ENCODE measurements at places on chromosomes 12 and 14.
A peak's percentile ranks its signal among the peaks of the same experiment; 100 is the strongest.

GRCh38 chr12:54529581-54529980, 19.8 kb upstream of the PDE1B start:
- no peak for DNase-seq

DNA sequence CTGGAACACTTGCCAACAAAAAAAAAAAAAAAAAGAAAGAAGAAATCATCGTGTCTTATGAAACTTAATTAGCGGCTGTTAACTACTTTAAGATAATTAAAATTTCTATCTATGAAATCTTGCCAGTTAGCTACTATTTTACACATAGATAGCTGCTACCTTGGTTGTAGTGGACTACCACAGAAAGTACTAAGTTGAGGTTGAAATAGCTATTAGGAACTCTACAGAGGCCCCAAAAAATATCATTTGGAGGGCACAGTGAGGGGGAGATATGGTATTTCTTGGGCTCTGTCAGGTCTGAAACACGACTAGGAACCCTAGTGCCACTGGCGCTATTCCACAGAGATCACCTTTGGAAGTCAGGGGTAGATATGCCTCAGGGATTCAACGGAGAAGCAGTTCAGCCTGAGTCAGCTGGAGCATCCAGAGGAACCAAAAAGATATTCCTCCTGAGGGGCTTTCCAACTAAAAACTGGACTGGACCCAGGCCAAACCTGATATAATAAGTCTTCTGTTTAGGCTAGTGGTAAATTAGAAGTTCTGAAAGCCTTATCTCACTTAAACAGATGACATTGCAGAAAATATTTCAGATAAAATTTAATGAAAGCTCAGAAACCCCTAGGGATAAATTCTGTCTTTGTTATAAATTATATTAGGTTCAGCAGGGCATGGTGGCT, 126.1 kb downstream of the EPS8 start:
- no peak for DNase-seq

GRCh38 chr12:77560714-77561113, 270.0 kb upstream of the NAV3 start:
- DNase-seq, result no peak

DNA sequence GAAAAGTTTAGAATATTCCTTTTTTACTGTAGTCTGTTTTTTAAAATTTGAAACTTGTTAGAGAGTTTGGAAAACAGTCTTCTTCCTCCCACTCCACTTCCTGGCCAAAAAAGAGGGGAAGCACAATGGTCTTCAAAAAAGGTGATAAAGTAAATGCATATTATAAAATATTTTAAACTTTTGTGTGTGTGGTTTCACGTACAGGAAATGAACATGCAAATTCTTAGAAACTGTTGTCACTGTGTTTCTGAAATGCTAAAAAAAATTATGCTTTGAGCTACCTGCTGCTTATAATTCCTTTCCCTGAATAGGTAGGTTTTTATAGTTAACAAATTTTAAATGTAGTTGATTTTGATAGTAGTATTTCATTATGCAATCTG, 2.9 kb downstream of the FGFR1OP2 start:
- DNase-seq, result no peak

GRCh38 chr12:16437926-16438325, 90.5 kb downstream of the MGST1 start:
- no peak for DNase-seq

- no peak for DNase-seq
These were observed 51.1 kb downstream of the CCDC60 start for GRCh38 chr12:119385659-119386058.

DNA sequence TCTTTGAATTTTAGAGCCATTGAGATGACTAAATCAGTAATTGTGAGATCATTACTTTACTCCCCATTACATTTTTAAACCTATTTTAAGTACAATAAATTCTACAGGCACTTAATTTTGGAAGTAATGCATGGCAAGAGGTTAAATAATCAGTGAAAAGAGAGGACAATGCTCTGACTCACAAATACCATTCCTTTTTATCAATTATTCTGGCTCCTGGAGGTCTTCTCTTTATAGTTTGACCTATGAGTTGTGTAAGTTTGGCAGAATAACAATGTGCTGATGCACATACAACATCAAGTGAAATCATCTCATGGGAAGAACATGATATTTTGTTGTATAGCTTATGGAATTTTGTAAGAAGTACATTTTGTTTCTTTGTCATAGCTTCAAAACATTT, 166.7 kb downstream of the TMTC3 start:
- DNase-seq, result no peak

DNA sequence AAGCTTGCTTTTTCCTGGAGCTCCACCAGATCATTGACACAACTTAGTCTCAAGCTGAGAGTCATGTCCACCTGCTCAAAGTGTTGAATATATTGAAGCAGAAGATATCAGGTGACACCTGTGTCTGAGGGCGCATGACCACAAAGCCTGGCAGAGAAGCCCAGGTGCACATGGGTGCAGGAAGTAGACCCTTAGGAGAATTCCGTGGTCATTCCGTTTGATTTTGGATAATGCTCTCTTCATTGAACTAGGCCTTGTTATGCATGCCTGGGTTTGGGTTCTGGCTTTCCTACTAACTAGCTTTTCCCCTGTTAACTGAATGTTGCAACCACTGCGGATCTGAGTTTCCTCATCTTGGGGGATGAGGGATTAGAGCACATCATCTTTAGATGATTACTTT, 7.1 kb downstream of the ARHGDIB start:
- peak; percentile 30 for DNase-seq

- DNase-seq, result no peak
These were observed 234.0 kb downstream of the SYT1 start for GRCh38 chr12:79098530-79098929.

DNA sequence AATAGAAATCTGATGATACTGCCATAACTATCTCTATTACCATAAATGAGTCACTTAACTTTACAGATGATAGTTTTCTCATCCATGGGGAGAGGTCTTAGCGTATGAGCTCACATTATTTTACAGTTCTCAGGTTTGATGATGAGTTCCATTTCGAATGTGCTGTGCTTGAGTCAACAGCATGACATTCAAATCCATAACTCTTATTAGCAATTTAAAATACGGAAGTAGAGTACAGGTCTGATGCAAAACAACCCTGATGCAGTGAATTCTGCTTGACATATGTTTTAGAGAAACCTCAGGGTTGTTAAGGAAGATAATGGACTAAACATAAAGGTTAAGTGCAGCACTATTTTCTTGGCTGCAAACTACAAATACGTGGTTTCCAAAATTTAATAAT, 30.0 kb downstream of the C14orf39 start:
- no peak for DNase-seq

DNA sequence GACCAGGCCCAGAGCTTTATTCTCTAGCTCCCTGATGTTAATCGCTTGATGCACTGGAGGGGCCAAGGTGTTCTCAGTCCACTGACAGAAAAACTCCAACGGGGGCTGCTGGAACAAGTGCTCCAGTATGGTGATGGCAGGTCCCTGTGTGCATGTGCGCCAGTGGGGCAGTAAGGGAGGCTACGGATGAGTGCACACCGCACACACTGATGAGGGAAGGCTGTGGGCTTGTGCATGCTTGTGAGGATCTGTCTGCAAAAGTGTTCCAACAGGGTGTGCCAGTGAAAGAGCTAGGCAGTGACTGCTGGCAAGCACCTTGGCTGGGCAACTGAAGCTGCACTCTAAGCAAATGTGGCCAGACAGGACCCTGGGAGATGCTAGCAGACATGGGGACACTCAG, 229.7 kb upstream of the FOXG1 start:
- no peak for DNase-seq

DNA sequence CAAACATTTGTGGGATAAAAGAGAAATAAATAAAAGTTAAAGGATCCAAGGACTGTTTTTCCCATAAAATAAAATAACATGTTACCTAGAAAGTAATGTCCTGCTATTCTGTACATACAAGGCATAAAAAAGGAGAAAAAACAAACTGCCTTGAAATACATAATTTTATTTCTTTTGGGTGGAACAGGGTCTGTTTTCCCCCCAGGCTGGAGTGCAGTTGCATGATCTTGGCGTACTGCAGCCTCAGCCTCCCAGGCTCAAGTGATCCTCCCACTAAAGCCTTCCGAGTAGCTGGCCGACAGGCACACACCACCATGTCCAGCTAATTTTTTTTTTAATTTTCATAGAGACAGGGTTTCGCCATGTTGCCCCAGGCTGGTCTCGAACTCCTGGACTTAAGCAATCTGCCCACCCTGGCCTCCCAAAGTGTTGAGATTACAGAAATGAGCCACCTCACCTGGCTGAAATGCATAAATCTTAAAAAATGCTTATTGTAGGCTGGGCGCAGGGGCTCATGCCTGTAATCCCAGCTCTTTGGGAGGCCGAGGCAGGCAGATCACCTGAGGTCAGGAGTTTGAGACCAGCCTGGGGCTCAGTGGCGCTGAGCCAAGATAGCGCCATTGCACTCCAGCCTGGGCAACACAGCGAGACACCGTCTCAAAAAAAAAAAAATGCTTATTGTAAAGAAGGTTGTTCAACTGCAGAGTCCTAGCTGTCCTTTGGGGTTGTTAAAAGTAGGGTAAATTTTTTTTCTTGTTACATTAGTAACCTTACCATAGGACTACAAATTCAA, 4.1 kb upstream of the TUBA1C start:
- DNase-seq, result no peak

DNA sequence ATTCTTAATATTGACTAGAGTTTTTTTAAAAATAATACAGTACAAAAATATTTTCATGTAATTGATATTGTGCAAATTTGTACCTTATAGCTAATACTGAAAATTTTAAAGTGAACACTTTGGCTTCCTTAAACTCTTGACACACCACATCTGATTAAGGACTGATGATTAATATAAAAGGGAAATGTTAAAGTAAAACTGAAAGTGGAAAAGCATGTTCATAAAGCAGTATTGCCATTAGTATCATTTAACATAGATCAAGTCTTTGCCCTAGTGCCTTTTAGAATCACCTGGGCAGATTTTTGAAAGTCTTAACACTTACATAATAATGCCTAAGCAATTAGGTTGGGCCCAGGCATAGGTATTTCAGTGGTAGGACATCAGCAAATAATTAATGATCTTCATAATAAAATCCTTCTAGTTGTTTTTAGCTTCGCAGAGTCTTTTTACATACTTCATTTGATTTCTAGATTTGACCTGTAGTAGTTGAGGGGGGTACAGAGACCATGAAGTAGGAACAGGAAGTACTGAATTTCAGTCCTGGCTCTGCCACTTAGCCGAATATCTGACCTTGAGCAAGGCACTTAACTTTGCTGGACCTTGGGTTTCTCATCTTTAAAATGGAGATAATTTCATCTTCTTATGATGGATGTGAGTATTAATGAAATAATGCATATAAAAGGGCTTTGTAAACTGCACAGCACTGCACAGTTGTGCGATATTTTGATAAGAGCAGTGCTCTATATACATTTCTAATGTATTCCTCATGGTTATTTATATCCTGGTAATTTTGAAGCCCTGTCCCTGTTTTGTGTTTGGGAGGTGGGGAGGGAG, 43.7 kb downstream of the MARK3 start:
- no peak for DNase-seq

GRCh38 chr14:78764645-78765044, 594.5 kb downstream of the NRXN3 start:
- no peak for DNase-seq

GRCh38 chr14:102362545-102363181, at the start of the genes CINP and TECPR2:
Gene CINP (minus strand): TSS chr14:102362890. CDS start chr14:102362851, 39 bp downstream.
Gene TECPR2 (plus strand): TSS chr14:102362941. CDS start chr14:102376722, 13,781 bp downstream.
- peak; percentile 99 for DNase-seq

- DNase-seq, result no peak
These were observed 18.0 kb upstream of the APPL2 start for GRCh38 chr12:105253866-105254513.

GRCh38 chr12:62128175-62128975, 131.8 kb upstream of the USP15 start:
- DNase-seq, result no peak

DNA sequence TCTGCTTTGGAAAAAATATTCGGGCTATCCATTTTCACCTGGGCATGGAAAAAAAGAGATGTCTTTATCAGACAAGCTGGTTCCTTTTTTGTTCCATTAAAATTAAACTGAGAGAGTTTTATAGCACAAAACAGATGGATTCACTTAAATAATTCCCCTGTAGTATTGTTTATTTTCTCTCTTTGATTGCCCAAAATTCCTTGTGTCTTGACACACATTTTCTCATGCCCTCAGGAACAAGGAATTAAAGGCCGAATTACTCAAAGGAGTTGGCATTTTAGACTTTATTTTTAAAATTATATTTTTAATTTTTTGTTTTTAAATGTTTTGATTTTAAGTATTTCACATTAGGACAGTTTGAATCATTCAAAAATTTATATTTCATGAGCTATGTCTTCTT, 69.6 kb upstream of the SLCO1C1 start:
- no peak for DNase-seq

GRCh38 chr12:95614390-95614982, 63.2 kb upstream of the USP44 start:
- DNase-seq, result no peak

DNA sequence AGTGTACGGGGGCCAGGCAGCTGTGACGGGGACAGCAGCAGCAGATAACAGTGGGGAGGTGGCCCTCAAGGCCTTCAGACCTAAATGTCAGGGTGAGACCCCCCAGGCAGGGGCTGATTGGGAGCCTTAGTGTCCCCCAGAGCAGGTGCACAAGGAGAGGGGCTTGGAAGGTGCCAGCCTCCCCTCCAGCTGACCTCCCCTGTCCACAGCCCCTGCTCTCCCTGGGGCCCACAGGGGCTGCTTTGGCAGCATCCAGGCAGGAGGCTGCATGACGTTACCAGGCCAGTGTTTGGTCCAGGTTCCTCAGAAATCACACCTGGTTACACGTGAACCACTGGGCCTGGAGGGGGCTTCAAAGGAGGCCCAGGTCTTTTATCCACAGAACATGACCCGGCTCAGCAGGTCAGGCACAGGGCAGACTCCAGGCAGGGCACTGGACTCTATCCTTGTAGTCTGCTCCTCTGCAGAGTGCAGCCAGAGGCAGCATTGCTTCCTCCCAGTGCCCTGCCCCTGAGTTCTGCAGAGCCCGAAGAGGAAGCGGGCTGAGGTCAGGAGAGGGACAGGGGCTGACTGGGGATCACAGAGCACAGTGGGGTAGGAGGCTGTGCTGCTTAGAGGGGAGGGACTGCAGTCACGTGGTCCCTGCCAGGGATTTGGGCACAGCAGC, 2.6 kb upstream of the TRMT61A start:
- DNase-seq, result peak; percentile 50

DNA sequence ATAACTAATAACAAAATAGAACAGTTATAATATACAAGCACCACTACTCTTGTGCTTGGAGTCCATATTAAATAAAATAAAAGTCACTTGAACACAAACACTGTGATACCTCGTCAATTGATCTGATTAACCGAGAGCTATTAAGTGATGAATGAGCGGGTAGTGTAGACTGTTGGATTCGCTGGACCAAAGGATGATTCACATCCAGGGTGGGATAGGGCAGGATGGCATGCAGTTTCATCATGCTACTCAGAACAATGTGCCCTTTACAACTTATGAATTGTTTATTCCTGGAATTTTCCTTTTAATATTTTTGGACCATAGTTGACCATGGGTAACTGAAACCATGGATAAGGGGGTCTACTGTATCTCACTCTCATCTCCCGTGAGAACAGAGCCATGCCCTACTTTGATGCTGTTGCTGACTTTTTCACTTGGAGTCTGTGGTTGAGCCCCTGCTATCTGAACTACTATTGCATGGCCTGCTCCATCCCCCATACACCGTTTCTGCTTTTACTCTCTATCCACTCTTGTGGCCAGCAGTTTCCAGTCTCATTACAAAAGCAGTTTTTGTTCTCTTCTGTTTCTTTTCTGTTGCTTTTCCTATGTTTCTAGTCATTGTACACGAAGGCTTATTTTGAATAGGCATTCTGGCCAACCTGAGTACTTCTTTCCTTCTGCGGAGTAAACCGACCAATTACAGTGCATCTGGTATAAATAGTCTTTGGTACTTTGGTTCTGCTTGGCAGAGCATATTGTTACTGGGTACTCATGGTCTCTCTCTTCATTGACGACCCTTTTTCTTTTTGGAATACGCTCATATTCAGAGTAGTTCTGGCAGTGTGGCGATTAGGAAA, 12.2 kb downstream of the TMTC2 start:
- no peak for DNase-seq
